ENCODE measurements at places on chromosomes 1 and 21.

DNA sequence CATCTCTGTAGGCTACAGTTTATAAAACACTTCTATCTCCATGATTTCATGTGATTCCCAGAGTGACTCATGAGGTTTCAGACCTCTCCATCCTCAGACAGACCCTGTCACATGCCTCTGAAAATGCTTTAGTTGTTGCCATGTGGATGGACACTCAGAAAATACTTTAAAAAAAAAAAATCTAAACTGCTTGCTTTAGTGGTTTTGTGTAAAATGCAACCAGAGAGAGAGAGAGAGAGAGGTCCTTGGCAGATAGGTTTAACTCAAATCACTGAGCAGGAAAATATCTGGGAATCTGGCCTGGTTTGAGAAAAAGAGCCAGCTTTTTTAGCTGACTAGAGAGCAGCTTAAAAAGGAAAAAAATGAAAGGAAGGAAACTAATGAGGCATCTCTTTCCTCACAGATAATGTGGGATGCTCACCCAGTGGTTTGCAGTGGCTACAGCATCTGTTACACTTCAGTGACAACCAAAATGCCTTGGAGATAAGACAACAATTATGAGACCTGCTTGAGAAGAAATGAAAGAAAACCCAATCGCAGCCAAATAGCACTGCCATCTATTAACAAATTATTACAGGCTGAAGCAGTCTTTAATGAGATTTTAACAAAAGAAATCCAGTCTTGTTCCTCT, 54.6 kb upstream of the SYT14 start:
- peak; percentile 66 for DNase-seq

DNA sequence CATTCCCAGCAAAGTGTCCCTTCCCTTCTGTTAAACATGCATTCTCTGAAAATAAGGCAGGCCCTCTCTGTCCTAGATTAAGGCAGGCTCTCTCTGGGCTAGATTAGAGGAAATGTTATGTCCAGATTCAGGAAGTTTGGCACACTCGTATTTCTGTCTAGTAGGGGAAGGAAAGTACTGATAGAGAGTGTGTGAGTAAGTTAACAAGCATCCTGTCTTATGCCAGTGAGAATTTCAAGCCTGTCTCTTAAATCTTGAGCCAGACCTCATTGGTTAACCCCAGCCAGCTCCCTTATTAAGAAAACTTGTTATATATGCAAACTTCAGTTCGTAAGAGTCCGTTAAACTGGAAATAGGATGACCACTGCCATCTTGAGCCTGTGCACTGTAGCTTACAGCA, 31.6 kb downstream of the IGSF5 start:
- DNase-seq: peak; percentile 66

- DNase-seq: no peak
Measured at GRCh38 chr1:157971769-157972168, 21.7 kb upstream of the KIRREL1 start.

DNA sequence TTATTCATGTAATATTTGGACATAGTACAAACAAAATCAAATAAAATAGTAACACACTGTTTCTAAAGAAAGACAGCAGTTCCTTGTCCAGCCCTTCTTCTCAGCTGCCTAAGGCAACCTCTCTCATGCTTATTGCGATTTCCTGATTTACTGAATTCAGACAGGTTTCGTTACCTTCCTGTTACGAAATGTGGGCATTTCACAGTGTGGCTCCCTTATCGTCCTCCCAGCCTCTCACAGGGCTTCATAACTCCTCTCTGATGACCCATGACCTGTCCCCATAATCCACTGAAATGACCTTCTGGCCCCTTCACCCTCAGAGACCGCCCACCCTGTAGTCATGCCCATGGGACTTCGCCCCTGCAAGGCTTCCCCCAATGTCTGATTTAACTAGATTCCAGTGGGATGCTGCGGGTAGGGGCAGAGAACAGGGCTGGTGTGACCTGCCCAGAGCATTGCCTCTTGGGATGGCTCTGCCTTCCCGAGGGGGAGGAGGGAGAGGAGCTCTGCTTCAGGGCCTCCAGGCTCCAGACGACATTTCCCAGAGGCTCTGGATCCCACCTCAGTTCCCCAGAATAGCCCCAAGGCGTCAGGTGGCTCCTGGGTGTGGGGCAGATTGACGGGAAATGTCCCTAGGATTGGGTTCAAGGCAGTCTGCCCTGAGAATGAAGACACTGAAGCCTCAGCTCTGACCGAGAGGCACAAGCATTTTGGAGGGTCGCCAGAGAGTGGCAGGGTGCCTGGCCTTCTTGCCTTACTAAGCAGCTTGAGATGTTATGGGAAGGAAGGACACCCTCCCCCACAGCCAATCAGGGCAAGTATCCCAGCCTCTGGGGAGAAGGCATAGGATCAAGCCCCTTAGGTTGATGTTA, 20.6 kb downstream of the PADI2 start:
- no peak for DNase-seq

GRCh38 chr1:24914226-24915069, 15.6 kb downstream of the RUNX3 start:
- DNase-seq: peak; percentile 89

All from fibroblast of skin of right quadriceps (primary cell).